ENCODE measurements at places on chromosomes 4 and X.

DNA sequence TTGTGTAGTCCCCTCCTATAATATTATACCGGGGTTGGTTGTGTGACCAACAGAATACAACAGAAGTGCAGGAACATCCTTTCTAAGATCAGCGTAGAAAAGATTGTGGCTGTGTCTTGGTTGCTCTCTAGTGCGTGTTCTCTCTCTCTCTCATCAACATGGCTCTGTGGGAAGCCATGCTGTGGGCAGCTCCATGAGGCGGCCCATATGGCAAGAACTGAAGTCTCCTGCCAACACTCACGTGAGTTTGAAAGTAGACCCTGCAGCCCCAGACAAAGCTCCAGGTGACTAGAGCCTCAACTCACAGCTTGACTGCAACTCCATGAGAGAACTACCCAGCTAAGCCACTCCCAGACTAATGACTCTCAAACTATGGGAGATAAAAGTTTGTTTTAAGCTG is 118.7 kb downstream of the TSPAN5 start:
- DNase-seq: no peak

DNA sequence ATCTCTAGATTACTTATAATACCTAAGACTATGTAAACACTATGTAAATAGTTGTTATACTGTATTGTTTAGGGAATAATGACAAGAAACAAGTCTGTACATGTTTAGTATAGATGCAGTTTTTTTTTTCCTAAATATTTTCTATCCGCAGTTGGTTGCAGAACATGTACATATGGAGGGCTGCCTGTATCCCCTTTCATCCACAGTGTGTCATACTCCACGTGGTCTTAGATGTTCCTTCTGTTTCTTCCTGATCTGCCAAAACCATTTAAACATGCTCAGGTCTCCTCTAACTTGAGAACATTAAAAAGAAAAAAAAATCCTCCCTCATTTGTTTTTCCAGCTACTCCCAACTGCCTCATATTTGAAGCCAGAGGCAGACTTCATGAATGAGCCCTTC is 14.0 kb downstream of the OCIAD1 start:
- no peak for DNase-seq

DNA sequence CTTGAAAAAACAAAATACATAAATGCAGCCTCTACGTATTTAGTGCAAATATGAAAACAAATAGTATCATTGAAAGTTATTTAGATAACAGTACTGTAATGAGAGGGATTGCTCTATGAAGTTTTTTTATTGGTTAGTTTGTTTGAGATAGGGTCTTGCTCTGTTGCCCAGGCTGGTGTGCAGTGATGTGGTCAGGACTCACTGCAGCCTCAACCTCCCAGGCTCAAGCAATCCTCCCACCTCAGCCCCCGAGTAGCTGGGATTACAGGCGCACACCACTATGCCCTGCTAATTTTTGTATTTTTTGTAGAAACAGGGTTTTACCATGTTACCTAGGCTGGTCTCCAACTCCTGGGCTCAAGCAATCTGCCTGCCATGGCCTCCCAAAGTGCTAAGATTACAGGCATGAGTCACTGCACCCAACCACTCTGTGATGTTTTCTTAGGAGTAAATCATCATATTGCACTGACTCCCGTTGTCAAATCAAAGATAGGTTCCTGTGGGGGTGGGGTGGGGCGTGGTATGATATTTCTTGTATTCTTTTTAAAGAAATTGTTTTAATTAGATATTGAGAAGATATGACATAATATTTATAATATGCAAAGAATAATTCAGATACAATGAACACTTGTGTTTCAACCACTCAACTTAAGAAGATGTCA is 75.8 kb downstream of the ATG4A start:
- DNase-seq: no peak

DNA sequence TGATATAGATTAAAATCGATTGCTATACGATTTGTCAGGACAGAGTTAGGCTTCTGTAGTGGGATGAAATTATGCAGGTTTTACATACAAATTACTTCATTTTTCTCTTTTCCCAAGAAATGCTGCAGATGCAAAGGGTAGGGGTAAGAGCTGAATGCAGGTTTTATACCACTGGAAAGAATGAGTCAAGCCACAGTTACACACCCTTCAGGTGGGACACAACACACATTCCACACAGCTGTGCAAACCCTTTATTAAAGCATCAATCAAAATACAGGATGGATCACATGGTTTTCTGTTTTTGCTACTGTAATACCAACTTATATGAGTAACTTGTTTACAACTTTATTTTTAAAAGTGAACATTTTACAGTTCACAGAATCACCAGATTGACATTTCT is 39.8 kb downstream of the MFAP3L start:
- no peak for DNase-seq

- no peak for DNase-seq
Observed at GRCh38 chr4:6309777-6310176, 40.1 kb downstream of the WFS1 start.

DNA sequence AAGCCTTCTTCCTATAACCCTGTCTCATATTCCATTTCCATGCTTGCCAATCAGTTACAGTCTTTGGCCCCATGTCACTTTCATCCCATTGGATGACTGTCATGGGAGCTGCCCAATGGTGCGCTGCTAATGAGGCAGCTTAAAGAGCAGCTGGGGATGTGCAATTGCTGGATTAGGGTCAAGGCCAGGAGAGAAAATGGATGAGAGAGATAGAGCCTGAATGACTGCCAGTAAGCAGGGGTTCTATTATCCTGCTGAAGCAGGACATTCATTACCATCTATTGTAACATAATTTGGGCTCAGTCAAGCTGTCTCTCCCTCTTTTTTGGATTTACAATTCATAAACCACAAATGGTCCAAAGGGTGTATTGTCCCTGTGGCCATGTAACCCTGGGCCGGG is 909.0 kb downstream of the CENPC start:
- no peak for DNase-seq

DNA sequence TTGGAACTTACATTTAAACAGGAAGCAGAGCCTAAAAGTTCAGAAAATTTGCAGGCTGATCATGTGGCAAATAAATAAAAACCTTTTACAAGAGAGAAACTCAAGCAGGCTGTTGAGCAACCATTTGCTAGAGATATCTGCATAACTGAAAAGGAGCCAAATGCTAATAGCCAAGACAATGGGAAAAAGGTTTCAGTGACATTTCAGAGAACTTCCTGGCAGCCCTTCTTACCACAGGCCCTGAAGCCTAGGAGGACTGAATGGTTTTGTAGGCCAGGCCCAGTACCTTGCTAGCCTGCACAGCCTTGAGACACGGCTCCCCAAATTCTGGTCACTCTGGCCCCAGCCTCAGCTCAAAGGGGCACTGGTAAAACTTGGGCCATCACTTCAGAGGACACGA is 945.1 kb downstream of the ADGRL3 start:
- DNase-seq: no peak

GRCh38 chr4:29013341-29013740 is 1706.8 kb upstream of the PCDH7 start:
- no peak for DNase-seq

DNA sequence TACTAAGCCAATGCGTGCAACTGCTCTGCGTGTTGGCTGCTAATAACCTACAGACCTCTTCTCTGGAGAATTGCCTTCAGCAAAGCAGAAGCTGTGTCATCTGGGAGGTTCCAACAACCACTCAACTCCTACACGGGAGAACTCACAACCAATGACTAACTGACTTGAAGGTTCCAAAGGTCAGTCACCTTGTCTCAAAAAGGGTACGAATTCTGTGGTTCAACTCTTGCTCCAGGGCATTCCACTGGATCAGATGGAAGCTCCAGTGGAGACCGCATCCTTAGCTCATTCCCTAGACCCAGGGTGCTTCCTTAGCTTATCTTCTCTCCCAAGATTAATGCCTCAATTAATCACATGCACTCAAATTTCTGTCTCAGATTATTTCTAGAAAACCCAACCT is 222.7 kb downstream of the CHIC2 start:
- DNase-seq: no peak

- peak; percentile 20 for DNase-seq
Observed at GRCh38 chr4:20418861-20419451, 167.3 kb downstream of the SLIT2 start.

GRCh38 chr4:64821219-64821976 is 412.1 kb upstream of the TECRL start:
- no peak for DNase-seq

DNA sequence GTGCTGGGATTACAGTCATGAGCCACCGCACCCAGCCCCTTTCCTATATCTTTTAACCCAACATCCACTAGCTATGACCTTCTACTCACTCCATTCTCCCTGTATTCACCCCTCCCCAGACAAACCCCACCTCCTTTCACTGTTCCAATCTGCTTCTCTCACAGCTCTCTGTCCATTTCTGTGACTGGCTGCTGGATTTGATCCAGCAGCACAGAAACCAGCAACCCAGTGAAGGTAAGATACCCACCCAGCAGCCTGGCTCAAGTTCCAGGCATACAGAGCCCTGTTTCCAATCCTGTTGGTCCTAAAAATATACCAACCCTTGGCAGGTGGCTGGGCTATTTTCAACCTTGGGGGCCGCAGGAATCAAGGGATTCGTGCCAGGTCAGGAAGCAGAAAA is 56.9 kb upstream of the SMIM10 start:
- no peak for DNase-seq

GRCh38 chr4:70994069-70994366 is 569 bp downstream of the DCK start:
- no peak for DNase-seq

DNA sequence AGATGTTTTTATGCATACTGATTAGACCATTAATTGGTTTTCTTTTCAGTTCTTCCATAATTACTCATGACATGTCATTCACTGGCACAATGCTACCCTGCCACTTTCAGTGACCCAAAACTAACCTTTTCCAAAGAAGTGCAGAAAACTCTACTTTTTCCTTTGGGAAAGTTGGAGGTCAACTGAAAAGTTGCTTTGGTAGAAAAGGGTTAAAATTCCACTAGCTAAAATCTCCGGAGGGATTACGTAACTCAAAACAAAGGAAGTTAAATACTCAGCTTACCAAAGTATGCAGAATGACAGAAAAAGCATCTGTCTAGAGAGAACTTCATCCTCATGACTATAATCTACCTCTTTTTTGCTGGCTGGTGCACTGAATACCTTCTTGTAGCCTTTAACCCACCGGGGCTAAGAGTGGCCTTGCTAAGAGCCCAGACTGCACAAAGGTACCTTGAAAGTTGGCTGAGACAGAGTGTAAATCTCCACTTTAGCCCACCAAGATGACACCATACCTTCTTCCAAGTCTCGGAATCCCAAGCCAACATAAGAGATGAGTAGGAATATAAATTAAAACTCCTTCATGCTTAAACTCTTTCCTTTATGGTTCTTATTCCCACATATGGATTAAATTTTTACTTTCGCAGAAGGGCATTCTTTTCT is 1099.5 kb upstream of the INTU start:
- no peak for DNase-seq

- DNase-seq: no peak
Observed at GRCh38 chrX:69154051-69154450, 11.2 kb downstream of the PJA1 start.

- DNase-seq: no peak
Observed at GRCh38 chr4:80911458-80911857, 119.0 kb upstream of the BMP3 start.

- DNase-seq: no peak
Observed at GRCh38 chr4:1321946-1322650, 24.9 kb upstream of the UVSSA start.

GRCh38 chrX:148024425-148025148 is 43.5 kb downstream of the FMR1NB start:
- no peak for DNase-seq

GRCh38 chr4:152109531-152110509 is 349.0 kb upstream of the GATB start:
- DNase-seq: no peak

DNA sequence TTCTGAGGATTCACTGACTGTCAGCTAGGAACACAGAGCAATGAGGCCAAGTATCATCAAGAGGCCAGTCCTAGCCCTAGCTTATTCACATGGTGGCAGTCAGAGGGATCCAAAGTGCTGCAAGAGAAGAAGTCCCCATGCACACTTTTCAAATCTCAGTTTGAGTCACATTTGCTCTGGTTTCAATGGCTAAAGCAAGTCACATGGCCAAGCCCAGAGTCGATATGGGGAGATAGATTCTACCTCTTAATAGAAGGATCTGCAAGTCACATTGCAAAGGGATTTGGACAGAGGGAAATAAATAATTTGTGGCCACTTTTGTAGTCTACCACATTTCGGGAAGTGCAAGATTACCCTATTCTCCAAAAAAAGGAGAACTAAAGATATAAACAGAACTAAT is 3.7 kb upstream of the LCORL start:
- DNase-seq: no peak

DNA sequence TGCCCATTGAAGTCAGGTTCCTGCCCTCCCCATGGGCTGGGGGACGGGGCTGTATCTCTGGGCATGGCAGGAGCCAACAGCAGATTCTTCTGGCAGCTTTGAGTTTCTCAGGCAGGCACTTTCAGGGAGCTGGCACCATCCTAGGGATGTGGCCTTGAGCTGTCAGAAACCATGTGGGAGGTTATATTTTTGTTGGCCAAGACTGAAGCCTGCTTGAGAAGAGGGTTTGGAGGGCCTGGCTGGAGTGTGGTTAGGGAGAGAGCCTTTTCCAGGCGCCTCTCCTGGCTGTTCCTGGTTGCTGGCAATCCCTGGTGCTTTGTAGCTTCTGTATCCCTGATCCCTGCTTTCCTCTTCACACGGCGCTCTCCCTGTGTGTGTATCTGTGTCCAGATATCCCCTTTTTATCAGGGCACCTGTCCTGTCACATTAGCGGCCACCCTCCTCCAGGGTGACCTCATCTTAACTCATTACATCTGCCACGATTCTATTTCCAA is 30.6 kb upstream of the SORCS2 start:
- DNase-seq: no peak

DNA sequence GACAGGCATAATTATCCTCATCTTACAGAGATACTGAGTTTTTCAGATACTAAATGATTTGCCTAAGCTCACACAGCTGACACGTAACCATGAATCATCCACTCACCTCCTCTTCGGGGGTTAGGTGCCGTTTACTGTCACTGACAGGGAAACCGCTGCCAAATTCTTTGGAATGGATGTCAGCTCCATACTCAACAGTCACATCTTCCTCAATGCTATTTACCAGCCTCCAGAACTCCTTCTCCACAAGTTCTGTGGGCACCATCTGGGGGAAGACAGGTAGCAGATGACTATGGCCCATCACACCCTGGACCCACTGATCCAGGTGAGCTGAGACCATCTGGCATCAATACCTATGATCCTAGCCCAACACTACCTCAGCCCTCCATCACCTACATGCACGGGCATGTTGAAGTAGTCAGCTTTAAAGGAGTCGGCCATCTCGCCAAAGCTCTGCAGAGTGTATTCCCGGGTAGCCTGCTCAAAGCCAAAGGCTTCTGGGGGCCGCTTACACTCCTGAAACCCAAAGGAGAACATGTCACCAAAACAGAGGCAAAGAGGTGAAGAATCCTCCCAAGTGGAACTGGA is 13.5 kb downstream of the KDM5C start:
- DNase-seq: peak; percentile 41

DNA sequence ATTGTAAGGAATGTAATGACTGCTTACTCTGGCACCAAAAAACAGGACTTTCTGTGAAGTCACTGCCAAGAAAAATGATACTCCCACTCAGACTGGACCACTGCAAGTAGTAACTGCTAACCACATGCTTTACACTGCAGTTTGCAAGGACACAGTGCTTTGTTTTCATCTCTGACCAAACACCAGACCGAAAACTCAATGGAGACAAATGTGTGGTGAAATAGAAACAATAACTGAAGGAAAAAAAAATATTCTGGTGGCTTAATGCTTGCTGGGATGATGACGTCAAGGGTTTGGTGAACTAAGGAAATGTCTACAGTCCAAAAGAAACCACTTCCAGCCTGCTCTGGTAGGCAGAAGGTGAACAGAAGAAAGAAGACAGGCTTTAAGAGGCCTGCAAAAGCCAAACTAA is 13.2 kb downstream of the GPC4 start:
- no peak for DNase-seq

- peak; percentile 1 for DNase-seq
Observed at GRCh38 chrX:113929004-113929403, 654.9 kb upstream of the HTR2C start.

All from epithelial cell of prostate (primary cell).